ENCODE measurements at places on chromosomes 2 and 18. TPM values are rescaled to one million over a fixed set of nuclear protein-coding genes. Genes with fewer than 3 reads are reported as not detected.

PDE1A gene
- 0.21 TPM for total RNA-seq

POTEC gene
- total RNA-seq: not detected

TMEM18 gene
- total RNA-seq: 14.1 TPM

ZFP36L2 gene
- total RNA-seq: 7.9 TPM

EPB41L3 gene
- 0.68 TPM for total RNA-seq
